ENCODE measurements at places on chromosomes 5 and 9. TPM values are rescaled to one million over a fixed set of nuclear protein-coding genes. Genes with fewer than 3 reads are reported as not detected.

Gene IPO11
- 59.9 TPM for total RNA-seq

Gene SIL1
- 25.8 TPM for total RNA-seq

- DNase-seq, result no peak
Observed at GRCh38 chr5:139194486-139194885, 3.7 kb downstream of the SIL1 start.

Gene PAIP1
- 48.0 TPM for total RNA-seq

- DNase-seq, result peak; percentile 30
Observed at GRCh38 chr5:14331386-14331781, 188.2 kb downstream of the TRIO start.

Gene RIGI
- 1.7 TPM for total RNA-seq

DNA sequence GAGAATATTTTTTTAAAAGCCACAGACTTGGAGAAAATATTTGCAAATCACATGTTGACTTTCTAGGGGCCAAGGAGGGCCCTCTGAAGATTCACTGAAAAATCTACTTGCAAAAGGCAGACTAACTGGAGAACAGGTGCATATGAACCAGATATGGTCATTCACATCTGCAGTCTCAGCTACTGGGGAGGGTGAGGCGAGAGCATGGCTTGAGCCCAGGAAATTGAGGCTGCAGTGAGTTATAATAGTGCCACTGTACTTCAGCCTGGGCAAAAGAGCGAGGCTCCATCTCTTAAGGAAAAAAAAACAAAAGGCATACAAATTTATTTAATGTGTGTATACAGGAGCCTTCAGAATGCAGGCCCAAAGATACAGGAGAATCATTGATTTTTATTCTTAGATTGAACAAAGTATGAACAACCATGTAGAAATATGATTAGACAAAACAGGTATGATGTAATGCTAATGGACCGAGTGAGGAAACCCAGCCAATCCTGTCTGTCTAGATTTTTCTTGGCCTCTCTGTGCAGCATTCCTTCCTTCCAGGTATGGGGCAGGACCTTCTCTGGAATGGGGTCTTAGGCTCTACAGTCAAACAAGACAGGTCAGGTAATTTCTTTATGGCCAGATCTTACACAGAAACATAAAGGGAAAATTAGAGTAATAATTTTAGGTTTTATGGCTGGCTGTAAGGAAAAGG lies 15.3 kb upstream of the SLC27A6 start:
- DNase-seq, result no peak

DNA sequence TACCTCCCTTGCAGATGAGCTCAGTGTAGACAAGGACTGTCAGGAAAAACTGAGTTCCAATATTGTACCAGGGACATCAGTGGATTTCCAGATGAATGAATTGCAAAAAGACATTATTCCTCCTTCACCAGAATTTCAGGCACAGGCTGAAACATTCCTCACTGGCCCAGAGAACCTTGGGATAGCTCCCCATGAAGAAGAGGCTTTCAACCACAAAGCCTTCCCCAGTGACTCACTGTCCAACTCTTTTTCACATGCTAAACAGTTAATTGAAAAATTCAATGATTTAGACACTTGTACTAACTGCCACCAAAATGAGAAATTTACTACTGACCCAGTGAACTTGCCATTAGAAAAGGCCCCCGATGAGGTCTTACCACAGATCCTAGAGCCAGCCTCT lies 144.5 kb downstream of the UNC13B start:
- DNase-seq, result no peak

GRCh38 chr9:116390303-116391228 lies 237.0 kb downstream of the PAPPA start:
- DNase-seq, result no peak

DNA sequence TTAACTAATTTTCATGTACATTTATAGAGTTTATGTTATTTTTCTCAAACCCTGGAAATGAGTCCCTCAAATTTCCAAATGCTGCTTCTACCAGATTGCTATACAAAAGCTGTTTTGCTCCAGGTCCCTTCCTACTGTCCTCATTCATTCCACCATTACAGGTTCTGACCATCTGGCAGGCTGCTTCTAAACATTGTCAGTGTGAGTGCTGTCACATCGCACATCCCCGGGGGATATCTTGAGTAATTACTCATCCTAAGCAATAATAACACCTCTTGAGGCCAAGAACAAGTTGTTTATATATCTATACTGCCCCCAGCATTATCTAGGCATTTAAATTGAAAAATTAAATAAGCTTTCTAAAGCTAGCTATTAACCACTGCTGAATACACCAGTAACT lies 1675.3 kb upstream of the CDH6 start:
- no peak for DNase-seq

Gene GRIN3A
- not detected for total RNA-seq

GRCh38 chr5:113813466-113813865 lies 300.0 kb downstream of the YTHDC2 start:
- DNase-seq, result no peak
